ENCODE measurements at places on chromosomes 7 and 10.

- no peak for DNase-seq
These were observed 186.2 kb downstream of the MACC1 start for GRCh38 chr7:20030915-20031362.

GRCh38 chr7:114856625-114857024, 65.3 kb upstream of the MDFIC start:
- DNase-seq, result no peak

- DNase-seq, result no peak
These were observed 62.9 kb downstream of the REEP3 start for GRCh38 chr10:63583909-63584724.

GRCh38 chr10:125792342-125793300, 17.0 kb upstream of the MMP21 start:
- DNase-seq, result no peak

DNA sequence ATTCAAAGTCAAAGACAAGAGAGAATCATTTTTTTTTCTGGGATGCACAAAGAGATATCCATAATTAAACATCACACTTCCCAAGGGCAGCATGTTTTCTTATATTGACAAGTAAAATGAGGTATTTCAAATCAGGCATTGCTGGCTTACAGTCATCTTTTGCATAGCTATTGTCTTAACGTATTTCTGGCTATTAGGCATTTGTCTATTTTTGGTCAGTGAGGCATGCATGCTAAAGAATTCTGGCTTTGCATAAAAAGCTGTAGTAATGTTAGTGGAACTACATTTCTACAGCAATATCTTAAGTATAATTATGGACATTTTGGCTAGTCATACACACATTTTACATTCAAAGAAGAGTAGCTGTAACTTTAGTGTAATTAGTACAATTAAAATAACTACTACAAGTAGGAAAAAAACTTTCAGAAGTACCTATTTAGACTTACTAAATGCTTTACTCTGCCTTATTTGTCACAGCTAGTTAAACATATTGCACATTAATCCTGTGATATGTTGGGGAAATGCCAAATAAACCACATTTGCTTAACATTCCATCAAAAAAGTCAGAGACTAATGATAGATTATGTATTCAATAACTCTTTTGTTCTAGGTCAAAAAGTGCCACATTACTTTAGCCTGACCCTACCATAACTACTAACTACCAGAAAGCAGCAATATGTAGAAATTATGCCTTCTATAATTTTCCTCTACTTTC, 76.4 kb downstream of the RELN start:
- no peak for DNase-seq

- no peak for DNase-seq
These were observed 5.6 kb upstream of the BPGM start for GRCh38 chr7:134640842-134641715.

- DNase-seq, result no peak
These were observed 365.9 kb downstream of the CRPPA start for GRCh38 chr7:16055263-16055976.

Measured in NK-92 treated with Interleukin-12 subunit alpha and Interleukin-12 subunit beta, amount 100 ng/mL, for 24 hours (cell line).